ENCODE measurements at places on chromosomes 2 and 18. TPM values are rescaled to one million over a fixed set of nuclear protein-coding genes. Genes with fewer than 3 reads are reported as not detected.

Gene NAB1
- 66.8 TPM for total RNA-seq

Gene UNC50
- total RNA-seq, result 45.0 TPM

DNA sequence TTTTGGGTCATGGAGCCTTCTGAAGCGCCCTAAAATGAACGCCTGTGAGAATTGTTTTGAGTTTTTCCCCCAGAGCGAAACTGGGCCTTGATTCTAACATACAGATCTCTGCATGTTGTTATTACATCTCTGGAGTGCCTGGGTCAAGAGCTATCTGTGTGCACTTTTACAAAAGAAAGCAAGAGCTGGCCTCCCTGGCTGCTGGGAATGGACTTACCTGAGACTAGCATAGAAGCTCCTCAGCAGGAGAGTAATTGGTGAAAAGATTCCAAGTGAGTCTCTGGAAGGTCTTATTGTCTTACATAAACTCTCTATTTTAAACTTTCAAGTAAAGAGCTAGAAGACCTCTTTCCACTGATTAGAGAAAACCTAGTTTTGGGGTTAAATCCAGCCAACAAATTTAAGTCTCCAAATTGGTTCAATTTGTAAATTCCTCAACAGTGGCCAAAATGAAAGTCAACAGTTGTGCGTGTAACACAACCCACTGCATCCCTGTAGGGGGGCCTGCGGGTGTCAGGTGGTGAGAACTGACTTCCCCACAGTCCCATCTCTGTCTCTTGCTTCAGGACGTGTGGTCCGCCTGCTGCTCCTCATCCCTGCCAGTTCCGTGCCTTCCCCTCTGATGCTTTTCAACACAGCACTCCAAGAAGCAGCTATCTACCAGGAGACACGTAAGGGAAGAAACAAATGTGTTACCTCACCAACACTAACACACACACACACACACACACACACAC is 206.1 kb downstream of the SH3BP4 start:
- H3K27me3 ChIP-seq, result peaks cover 18% of the 10 kb centered on the region
- DNase-seq, result no peak
- no peaks in the 10 kb centered on the region for H3K4me1 ChIP-seq
- no peak overlapping the region for H3K27ac ChIP-seq

GRCh38 chr2:33145459-33145858 is 198.7 kb downstream of the LTBP1 start:
- H3K4me1 ChIP-seq, result peaks cover 6% of the 10 kb centered on the region
- no peak overlapping the region for H3K4me3 ChIP-seq
- H3K27ac ChIP-seq, result peak overlapping the region; percentile 32
- H3K27me3 ChIP-seq, result no peaks in the 10 kb centered on the region
- H3K36me3 ChIP-seq, result peaks cover 5% of the 10 kb centered on the region

- peaks cover 18% of the 10 kb centered on the region for H3K36me3 ChIP-seq
- H3K27ac ChIP-seq, result no peak overlapping the region
- no peak overlapping the region for H3K4me3 ChIP-seq
- no peak for DNase-seq
Measured at GRCh38 chr18:31553800-31554199, 37.9 kb upstream of the TTR start.
